ENCODE measurements at places on chromosomes 1 and 21.
A peak's percentile ranks its signal among the peaks of the same experiment; 100 is the strongest.

- DNase-seq, result peak; percentile 67
- H3K4me3 ChIP-seq, result no peak overlapping the region
- no peaks in the 10 kb centered on the region for H3K36me3 ChIP-seq
- H3K27me3 ChIP-seq, result no peaks in the 10 kb centered on the region
Measured at GRCh38 chr1:9149837-9150581, 21.1 kb upstream of the GPR157 start.

DNA sequence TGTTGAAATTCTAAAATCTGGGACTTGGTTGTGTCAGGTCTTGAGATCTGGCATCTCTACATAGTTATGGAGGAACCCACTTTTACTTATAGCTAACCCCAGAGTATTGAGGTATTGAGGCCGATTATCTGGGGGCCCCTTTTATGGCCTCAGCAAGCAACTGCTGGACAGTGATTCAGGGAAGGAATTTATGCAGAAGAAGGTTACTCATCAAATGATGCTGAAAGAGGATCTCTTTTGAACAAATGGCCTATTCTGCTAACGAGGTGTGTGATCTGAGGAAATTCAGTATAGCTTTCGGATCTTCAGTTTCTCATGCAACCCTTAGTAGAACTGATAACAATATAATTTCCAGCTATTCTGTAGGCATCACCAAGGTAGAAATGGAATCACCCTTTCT is 239.9 kb downstream of the PAPPA2 start:
- H3K4me1 ChIP-seq, result no peaks in the 10 kb centered on the region
- H3K4me3 ChIP-seq, result no peak overlapping the region
- no peak for DNase-seq
- no peaks in the 10 kb centered on the region for H3K36me3 ChIP-seq
- H3K27me3 ChIP-seq, result no peaks in the 10 kb centered on the region

DNA sequence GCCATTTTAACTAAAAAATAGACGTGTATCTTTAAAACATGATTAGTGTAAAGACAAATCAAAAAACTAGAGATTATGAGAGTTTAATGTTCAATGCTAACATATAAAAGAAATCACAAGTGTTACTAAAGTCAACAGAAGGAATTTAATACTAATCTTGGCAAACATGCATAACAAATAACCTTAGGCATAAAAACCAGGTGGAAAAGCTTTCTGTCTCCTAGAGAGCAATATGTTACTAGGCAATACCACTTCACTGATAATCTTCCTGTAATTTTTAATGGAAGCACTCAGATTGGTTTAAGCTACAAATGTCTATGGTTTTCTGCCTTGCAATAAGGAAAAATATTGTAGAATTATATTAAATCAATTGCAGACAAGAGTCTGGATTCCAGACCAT is 121.9 kb downstream of the NME7 start:
- H3K36me3 ChIP-seq, result no peaks in the 10 kb centered on the region
- H3K27me3 ChIP-seq, result no peaks in the 10 kb centered on the region
- no peaks in the 10 kb centered on the region for H3K4me1 ChIP-seq
- H3K4me3 ChIP-seq, result no peak overlapping the region
- no peak overlapping the region for H3K27ac ChIP-seq
- no peak for DNase-seq

DNA sequence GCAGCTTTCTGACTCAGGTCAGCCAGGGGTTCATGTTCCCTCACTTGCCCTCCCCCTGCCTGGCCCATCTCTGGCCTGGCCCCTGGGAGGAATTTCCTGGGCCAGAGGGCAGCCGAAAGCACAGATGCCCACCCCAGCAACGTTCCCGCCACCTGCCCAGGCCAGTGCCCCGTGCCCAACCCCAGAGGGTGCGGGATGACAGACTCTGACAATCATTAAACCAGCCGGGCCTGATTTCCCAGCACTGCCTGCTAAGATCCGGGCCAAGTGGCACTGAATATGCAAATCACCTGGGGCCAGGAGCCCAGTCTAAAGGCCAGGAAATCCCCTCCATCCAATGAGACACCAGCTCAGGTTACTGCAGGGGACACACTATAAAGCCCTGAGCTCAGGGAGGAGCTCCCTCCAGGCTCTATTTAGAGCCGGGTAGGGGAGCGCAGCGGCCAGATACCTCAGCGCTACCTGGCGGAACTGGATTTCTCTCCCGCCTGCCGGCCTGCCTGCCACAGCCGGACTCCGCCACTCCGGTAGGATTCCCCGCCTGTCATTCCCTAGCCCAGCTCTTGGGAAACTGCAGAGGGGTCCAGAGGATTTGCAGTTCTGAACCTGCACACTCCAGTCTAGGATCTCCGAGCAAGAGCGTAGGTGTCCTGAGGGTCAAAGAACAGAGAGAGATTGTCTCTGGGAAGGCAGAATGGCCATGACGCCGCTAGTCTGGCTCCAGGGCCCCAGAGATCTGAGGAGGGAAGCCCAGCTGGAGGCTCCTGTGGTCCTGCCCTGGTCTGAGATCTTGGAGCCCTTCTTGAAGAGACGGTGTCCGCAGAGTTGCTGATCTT is at the start of gene ELF3:
Gene ELF3, plus strand, starts transcription at position 408 of the 836 bp plus-strand sequence. CDS start 550 bp downstream, outside the sequence.
- peaks cover 19% of the 10 kb centered on the region for H3K4me1 ChIP-seq
- H3K27ac ChIP-seq, result peak within 1 kb of the TSS; percentile 79
- no peaks in the 10 kb centered on the region for H3K27me3 ChIP-seq
- H3K36me3 ChIP-seq, result peaks cover 17% of the 10 kb centered on the region
- H3K4me3 ChIP-seq, result peak within 1 kb of the TSS; percentile 50

DNA sequence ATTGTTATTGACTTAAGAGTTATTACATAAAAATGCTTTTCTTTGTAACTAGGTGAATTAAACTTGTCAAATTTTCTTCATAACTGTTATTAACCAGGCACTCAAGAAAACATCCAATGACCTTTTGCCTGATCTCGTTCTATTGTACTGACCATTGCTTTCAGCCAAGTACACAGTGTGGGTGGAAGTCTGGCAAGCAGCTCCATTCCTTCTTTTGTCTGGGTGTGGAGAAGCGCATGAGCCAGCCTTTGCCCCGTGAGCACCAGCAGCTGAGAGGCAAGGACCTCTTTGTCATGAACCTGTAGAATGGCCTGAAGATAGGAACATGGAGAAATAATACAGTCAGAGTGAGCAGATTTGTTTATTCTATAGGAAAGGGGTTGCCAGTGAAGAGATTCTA is 57.5 kb downstream of the IARS2 start:
- no peak overlapping the region for H3K27ac ChIP-seq
- peaks cover 21% of the 10 kb centered on the region for H3K36me3 ChIP-seq
- DNase-seq, result no peak
- no peaks in the 10 kb centered on the region for H3K27me3 ChIP-seq
- no peaks in the 10 kb centered on the region for H3K4me1 ChIP-seq

DNA sequence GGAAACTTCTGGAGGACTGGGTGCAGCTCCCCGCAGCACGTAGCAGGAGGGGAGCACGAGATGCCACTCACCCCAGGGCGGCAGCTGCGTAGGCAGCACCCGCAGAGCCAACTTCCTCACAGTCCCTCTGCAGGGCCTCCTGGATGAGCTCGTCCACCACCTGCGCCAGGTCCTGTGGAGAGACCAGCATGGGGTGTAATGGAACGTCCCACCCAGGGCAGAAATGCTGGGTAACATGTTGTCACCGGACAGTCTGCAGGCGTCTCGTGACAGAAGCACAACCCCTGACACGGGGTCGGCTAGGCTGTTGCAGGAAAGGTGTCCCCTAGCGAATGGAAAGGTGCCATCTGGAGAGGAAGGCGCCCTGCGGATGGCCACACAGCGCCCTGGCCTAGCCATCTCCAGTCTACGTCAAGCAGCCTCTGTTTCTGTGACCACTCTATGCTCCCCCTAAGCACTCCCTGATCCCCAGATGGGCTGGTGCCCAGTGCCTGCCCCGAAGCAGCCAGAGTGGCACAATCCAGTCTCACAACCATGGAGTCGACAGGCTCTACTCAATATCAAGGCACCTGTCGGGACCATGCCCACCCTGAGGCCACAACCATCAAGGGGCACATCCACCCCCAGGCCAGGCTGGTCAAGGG is 21.2 kb downstream of the MCM3AP start:
- H3K36me3 ChIP-seq, result peaks cover 94% of the 10 kb centered on the region
- no peak overlapping the region for H3K27ac ChIP-seq
- H3K4me3 ChIP-seq, result no peak overlapping the region
- no peak for DNase-seq
- no peaks in the 10 kb centered on the region for H3K27me3 ChIP-seq

Data from upper lobe of left lung (tissue), 6 donors.